ENCODE measurements at places on chromosomes 4 and X. TPM values are rescaled to one million over a fixed set of nuclear protein-coding genes. Genes with fewer than 3 reads are reported as not detected.

GRCh38 chrX:68288127-68288526, 145.2 kb downstream of the OPHN1 start:
- no peak for DNase-seq

The SRPX2 gene
- 3.9 TPM for polyA plus RNA-seq

- DNase-seq: no peak
Measured at GRCh38 chr4:71063711-71064110, 70.3 kb downstream of the DCK start.

- no peak for DNase-seq
Measured at GRCh38 chr4:103498161-103499070, 221.4 kb downstream of the TACR3 start.

GRCh38 chr4:187910741-187911140, 84.8 kb upstream of the ZFP42 start:
- DNase-seq: no peak

GRCh38 chr4:6071191-6071958, 53.1 kb upstream of the C4orf50 start:
- DNase-seq: no peak

The MID2 gene
- 4.6 TPM for polyA plus RNA-seq

The FRAS1 gene
- polyA plus RNA-seq: 2.8 TPM

- no peak for DNase-seq
Measured at GRCh38 chr4:55079451-55080173, 45.8 kb downstream of the KDR start.

GRCh38 chrX:113728937-113729336, 854.9 kb upstream of the HTR2C start:
- DNase-seq: no peak

DNA sequence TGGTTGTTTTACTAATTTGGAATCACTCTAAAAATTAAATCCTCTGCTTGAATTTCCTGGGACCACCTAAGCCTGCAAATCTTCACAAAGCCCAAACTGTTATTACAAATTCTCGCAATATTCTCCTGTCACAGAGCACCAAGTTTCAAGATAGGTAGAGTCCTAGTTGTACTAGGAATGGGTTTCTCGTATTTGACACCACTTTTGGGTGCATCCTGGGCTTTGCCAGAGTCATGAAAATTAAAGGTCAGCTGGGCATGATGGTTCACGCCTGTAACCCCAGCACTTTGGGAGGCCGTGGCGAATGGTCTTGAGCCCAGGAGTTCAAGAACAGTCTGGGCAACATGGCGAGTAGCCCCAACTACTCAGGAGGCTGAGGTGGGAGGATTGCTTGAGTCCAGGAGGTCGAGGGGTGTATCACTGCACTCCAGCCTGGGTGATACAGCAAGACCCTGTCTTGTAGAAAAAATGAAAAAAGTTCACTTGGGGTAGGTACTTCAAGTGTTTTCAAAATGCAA, 30.6 kb upstream of the MANBA start:
- DNase-seq: no peak

DNA sequence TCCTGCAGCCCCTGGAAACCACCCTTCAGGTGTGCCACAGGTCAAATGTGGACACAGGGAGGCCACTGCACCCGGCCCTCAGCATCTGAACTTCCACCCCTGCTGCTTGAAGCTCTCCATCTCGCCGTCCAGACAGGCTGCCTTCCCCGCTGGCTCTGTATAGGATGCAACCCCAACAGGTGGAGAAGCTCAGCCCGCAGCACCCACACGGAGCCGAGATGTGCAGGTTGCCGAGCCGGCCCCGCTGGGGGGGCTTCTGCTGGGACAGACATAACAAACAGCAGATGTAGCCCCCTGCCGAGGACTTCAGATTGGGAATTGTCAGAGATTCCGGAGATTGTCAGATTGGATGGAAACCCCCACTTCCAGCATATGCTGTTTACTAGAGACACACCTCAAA, 20.5 kb downstream of the TMEM187 start:
- DNase-seq: no peak

DNA sequence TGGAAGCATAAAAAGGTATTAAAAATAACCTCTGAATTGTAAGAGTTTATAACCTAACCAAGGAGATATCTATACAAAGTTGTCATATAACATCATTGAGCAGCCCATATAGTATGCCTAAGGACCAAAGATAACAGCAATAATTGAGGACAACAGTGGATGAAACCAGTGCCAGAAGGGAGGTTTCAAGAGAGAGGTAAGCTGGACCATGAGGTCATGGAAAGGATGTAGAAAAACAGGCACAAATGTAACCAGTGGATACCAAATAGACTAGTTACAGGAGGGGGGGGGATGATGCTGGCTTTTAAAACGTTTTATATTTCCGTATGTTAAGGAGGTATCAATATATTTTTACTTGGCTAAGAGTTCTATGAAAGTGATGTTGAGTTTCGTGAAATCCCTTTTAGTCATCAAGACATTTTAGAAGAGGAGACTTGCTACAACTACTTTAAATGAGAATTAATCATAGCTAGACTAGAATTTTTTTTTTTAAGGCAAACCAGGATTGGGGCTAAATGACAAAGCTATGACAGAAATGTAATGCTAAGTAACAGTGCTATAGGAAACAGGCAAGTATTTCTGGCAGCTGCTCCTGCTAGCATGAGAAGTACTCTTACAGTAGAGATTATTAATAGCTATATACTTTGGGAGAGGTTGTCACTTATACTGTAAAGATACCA, 161.1 kb downstream of the FBXW7 start:
- no peak for DNase-seq

DNA sequence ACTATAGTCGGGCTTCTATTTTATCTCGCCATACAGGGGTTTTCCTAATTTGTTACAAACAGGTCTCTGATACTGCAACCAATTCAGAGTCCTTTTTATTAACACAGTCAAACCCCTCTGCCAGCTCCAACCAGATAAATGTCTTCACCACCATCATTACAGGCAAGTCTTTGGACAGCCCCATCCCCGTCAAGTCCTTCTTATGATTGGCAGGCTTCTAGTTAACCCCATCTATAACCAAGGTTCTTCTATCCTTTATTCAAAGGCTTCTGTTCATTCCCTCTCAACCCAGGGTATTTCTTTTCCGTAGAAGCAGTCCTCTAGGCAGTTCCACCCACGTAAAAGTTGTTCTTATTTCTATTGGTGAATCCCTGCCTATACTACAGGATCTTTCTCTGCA, 29.9 kb upstream of the FOXR2 start:
- no peak for DNase-seq

DNA sequence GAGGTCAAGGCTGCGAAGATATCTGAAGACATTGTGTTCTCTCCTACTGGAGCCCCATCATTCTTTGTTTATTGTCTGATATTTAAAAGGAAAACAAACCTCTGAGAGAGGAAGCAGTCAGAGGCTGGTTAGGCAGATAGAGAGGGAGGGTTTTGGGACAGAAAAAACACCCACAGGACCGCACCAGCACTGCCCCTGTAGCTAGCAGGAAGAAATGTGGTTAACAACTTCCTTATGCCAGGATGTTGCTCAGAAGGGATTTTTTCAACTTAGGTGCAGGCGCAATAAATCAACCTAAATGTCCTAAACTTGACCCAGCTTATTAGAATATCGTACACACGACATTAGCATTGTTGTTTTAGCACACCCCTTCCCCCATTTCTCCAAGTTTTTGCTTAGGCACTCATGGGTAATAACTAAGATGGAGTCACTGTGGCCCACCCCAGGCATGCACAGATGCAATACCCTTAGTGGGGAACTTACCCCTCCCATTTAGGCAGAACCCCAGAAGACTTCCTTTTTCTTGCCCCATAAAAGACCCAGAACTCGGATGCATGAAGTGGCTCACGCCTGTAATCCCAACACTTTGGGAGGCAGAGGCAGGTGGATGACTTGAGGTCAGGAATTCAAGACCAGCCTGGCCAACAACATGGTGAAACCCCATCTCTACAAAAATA, 2.8 kb upstream of the ZNF718 start:
- no peak for DNase-seq

The ARHGAP6 gene
- not detected for polyA plus RNA-seq

DNA sequence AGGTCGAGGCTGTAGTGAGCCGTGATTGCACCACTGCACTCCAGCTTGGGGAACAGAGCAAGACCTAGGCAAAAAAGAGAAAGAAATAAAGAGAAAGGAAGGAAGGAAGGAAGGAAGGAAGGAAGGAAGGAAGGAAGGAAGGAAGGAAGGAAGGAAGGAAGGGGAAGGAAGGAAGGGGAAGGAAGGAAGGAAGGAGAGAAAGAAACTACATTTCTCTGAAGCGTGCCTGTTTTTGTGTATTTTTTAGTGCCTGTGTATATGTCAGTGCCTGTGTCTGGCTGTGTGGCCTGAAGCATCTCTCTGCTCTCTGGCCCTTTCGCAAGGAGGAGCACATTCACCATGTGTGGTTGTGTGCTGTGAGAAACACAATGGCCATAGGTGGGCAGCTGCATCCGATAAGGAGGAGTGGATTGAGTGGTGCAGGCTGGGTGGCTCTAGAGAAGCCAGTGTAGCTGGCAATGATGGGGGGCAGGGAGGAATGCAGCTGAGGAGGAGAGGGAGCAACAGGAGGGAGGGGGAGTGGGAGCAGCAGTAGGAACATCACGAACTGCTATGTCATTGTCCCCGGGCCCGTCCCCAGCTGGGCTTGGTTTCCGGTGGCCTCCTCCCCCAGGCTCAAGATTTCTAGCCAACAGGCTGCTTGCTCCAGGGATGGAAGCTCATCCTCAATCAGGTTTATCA, 11.4 kb downstream of the SYN1 start:
- DNase-seq: no peak

DNA sequence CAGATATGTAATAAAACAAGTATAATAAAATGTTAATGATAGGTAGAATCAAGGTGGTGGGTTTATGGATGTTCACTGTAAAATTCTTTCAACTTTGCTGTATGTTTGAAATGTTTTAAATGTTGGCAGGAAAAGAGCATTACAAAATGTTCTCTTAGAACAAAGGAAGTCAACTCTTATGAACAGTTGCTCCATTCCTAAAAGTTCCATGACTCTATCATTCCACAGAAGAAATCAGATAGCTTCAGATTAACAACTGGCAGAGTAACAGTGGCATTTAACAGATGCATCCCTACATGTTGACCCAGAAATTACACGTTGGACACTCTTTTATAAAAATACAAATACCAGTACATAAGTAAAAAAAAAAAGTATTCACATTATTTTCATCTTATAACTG, 2023.7 kb downstream of the ARAP2 start:
- DNase-seq: no peak

The BEX5 gene
- not detected for polyA plus RNA-seq

GRCh38 chrX:40085714-40086113, 12.0 kb downstream of the BCOR start:
- no peak for DNase-seq

DNA sequence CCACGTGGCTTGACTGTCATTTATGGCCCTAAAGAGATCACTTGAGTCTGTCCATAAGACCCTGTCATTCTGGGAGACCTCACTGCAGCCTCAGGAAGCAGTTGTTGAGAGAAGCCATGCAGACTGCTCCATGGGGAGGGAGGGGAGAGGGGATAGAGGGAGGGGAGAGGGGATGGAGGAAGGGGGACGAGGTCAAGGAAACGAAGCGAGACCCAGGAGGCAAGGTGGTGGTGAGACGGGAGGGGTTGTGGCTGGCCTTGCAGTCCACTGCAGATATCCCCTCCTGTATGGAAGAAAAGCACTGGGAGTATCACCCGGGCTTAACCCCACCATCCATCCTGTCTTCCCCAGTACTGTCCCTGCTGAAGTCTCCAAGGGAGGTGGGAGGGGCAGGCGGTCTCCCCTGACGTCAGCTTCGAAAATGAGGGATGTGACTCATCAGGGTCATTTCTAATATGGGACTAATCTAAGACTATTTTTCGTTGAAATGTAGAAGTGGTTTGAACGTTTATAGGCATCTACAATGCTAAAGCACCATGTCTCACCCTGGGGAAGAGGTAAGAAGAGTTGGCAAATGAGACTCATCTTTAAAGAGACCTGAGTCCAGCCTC, 5.6 kb downstream of the TMEM255A start:
- DNase-seq: no peak

- DNase-seq: no peak
Measured at GRCh38 chr4:110484029-110484428, 8.1 kb downstream of the ENPEP start.

DNA sequence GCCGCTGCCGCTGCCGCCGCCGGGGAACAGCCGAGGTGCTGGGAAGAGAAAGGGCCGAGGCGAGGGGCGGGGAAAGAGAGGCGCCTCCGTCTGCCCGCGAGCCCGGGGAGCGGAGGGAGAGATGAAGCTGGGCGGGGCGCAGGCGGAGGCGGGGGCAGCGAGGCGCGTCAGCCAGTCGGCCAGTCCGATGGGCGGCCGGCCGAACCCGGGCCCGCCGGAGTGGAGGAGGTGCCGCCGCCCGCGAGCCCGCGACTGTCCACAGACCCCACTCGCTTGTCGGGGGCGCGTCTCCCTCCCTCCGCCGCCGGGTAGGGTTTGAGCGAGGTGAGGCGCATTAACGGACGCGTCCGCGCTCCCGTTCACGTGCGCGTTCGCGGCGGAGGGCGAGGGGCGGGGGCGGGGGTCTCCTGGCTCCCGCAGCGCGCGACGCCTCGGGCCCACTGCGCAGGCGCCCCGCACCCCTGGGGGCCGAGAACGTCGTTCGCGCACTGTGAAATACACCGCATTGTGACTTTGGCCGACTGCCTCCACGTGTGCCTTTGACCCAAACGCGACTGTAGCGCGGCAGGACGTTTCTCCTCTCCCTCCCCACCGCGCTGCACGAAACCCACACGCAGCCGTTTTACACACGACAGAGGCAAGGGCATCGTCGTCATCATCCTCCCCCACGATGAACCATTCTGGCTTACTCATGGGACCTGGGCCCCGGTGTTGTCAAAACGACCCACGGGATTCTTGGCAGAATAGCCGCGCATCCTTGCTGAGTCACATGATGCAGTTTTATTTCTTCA, at the start of gene NUDT11:
TSS of gene NUDT11 (minus strand) at position 92 of the 791 bp plus-strand sequence. CDS start 148 bp downstream, outside the sequence.
- peak; percentile 30 for DNase-seq

The MBNL3 gene
- polyA plus RNA-seq: not detected

The DCAF8L2 gene
- not detected for polyA plus RNA-seq

DNA sequence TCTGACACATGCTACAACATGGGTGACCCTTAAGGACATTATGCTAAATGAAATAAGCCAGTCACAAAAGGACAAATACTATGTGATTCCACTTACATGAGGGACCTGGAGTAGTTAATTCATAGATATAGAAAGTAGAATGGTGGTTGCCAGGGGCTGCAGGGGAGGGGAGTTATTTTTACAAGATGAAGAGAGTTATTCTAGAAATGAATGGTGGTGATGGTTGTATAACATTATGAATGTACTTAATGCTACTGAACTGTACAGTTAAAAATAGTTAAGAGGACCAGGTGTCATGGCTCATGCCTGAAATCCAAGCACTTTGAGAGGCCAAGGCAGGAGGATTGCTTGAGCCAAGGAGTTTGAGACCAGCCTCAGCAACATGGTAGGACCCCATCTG, 59.5 kb upstream of the MSANTD1 start:
- no peak for DNase-seq
